Progenitor cell of endocrine pancreas (in vitro differentiated cells): ENCODE measurements at places on chromosomes 3 and 15.

GRCh38 chr3:149967086-149967685 is 3.5 kb downstream of the PFN2 start:
- DNase-seq, result no peak

DNA sequence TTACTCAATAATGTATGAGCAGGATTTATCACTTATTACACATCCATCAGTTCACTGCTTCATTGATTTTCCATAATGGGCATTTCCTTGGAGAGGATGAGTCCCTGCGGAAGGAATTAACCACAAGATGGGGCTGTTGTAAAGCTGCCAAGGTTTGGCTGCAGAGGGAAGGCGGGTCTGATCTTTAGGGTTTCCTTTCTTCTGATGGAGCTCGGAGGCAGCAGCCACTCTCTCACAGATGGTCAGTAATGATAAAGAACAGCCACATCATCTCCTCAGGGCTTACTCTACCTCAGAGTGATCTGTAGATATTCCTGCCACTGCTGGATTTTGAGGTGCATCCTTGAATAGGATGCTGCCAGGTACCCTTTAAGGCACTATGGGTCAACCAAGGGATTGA is 115.2 kb downstream of the USP13 start:
- peak; percentile 12 for DNase-seq

- no peak for DNase-seq
These were observed 4.0 kb upstream of the NR2F2 start for GRCh38 chr15:96326328-96327154.

DNA sequence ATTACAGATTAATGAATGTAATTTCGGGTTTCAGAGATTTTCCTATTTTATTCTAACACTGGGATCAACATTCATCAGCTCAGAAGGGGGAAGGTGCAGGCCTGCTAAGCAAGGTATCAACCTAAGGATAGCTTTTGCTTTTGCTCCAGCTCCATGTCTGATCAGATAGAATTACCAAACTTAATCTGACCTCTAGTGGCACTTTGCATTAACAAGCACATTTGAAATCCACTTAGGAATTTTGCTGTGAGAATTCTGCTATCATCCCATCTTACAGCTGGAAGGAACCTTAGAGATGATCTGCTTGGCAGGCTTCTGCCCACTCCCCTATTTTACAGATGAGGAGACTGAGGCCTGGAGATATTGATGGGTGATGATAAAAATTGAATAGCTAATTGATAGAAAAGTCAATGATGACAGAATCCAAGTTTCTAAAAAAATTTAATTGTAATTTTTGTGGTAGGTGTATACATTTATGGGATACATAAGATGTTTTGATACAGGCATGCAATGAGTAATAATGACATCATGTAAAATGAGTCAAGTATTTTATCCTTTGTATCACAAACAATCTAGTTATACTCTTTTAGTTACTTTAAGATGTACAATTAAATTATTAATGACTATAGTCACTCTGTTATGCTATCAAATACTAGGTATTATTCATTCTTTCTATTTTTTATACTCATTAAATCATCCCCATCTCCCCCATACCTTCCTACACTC is 209.2 kb upstream of the ZPLD1 start:
- DNase-seq, result no peak

- no peak for DNase-seq
These were observed 497.5 kb downstream of the FGF12 start for GRCh38 chr3:192229866-192230265.
